ENCODE measurements at places on chromosomes 16 and 17.
A peak's percentile ranks its signal among the peaks of the same experiment; 100 is the strongest.

GRCh38 chr17:32311028-32311536 lies 30.9 kb downstream of the C17orf75 start:
- DNase-seq, result no peak

DNA sequence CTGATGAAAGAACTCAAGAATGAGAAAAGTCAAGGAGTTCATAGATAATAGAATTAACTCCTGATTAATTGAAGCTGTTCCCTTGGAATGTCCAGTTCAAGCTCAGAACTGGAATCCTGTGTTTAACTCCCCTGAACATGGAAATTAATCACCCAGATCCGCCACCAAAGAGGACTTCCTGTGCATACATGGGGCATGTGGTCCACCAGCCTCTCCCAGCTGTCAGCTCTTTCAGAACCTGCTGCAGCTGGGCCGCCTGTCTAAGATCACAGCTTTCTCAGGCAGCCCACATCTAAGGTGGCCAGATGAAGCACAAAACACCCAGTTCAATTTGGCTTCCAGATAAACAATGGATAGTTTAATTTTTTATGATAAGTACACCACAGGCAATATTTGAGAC lies 203.7 kb upstream of the COX10 start:
- DNase-seq, result no peak

DNA sequence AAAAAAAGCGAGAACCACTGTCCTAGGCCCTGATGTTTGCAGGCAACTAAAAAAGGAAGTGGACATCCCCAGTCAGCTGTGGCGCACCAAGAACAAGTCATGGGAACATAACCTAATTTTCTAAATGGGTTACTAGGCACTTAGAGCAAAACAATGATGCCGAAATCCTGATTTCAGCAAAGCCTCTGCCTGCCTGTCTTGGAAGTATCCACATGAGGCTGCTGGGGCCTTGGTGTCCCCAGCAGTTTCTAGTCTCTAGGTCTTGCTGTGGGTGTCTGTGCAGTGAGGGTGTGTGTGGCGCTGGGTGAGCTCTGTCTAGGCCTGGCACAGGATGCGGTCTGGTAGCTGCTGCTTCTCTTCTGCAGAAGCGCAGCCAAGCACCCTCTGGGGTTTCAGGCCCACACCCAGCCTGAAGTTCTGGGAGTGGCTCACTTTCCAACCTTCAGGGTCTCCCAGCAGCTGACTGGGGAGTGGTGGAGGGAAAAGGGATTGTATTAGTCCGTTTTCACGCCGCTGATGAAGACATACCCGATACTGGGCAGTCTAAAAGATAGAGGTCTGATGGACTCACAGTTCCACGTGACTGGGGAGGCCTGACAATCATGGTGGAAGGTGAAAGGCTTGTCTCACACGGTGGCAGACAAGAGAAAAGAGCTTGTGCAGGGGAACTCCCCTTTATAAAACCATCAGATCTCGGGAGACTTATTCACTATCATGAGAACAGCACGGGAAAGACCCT lies 21.1 kb downstream of the STH start:
- peak; percentile 32 for DNase-seq

DNA sequence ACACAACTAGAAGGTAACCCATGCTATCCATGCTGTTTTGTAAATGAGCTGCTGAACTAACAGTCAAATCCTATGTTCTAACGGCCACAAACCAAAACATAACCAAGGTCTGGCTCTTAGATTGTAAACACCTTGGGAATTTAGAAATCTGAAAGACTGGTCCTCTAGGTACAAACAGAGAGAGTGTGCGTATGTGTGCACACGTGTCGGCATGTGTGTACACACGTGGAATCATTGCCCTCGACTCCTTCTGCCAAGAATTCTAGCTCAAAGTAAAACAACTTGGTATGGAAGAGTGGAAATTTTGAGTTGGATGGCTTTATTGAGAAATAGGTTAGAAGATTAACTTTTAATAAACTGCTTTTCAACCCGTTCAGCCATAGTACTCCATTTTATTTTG lies 18.1 kb upstream of the GHDC start:
- no peak for DNase-seq

GRCh38 chr17:3621146-3621720 lies 12.0 kb upstream of the TRPV1 start:
- no peak for DNase-seq

DNA sequence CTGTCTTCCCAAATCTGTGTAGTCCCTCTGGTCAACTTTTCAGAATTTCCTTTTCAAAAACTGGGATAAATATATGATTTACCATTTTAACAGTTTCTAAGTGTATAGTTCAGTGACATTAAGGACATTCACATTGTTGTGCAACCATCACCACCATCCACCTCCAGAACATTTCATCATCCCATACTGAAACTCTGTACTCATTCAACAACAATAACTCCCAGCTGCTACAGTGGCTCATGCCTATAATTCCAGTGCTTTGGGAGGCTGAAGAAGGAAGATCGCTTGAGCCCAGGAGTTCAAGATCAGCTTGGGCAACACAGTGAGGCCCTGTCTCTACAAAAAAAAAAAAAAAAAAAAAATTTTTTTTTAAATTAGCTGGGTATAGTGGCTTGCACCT lies 131.0 kb downstream of the AATF start:
- DNase-seq, result no peak
